ENCODE measurements at places on chromosomes 12 and 14.

DNA sequence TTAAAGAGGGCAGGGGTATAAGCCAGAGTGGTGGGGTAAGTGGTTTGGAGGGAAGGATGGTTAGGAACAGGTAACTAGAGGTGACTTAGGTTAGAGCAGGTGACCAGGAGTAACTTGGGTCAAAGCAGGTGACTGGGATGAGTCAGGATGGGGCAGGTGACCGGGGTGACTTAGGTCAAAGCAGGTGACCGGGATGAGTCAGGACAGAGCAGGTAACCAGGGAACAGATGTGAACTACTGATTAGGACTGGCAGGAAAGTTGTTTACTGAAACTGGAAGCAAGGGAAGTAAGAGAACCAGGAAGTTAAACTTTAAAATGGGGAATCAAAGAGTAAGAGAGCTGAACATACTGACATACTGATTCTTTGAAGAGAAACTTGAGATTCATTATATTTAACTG, 57.4 kb downstream of the FSCB start:
- DNase-seq, result no peak

- DNase-seq, result no peak
Measured at GRCh38 chr14:94293578-94293924, 483 bp upstream of the SERPINA10 start.

GRCh38 chr12:52155048-52155868, 36.6 kb downstream of the KRT80 start:
- DNase-seq, result no peak

DNA sequence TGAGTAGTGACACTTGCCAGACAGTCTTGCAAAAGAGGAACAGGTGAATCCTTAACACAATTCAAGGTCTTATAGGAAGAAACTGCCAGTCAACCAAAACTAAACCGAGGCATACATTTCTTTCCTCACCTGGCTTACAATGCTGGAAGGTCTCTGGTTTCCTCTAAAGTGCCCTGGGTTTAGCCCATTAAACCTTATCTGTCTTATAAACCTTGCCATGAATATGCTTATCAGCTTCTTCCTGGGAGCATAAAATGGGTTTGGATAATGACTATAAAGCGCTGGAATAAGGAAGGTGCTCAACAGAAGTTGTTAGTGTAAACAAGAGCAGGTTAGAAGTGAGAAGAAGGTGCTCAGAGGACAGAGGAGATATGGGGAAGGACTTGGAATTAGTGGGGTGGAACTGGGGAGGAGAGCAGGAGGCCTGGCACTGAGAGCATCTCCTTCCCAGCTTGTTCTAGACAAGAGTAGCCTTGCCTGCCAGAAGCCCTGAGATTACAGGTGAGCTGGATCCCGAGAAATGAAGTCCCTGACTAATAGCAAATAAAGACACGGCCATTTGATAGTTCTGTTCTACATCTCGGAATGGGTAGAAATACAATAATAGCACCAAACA, 14.1 kb upstream of the GPRC5A start:
- DNase-seq, result no peak

- no peak for DNase-seq
Measured at GRCh38 chr14:57533214-57533613, 39.6 kb upstream of the CCDC198 start.

DNA sequence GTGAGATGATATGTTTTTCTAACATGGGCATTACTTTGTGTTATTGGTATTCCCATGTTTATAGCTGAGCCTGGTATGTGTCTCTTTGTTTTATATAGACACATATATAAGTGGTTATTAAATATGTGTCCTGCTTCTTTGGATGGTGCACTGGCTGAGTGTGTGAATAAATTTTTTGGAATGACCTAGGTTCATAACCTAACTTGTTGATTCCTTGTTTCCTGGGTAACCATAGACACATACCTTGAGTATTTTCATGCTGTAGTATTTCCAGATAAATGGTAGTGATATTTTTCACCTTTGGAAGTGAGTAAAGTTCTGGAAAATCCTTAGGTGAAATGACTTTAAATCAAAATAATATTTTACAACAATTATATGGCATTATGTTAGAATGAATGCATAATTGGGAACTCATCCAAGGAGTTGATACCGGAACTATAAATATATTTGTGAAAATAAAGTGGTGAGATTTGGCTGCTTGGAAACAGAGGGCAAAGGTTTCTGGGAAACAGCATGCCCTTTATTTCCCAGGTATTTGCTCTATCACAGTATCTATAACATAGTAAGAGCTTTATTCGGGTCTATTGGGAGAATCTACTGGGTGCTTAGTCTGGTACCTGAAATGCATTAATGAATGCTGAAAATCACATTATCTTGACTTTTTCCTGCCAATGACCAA, 64.3 kb upstream of the REP15 start:
- DNase-seq, result no peak

- no peak for DNase-seq
Measured at GRCh38 chr14:21575661-21576060, 4.2 kb downstream of the OR10G3 start.

GRCh38 chr14:69674546-69675244, 63.3 kb downstream of the SUSD6 start:
- DNase-seq, result no peak

GRCh38 chr14:37972941-37973887, 234.5 kb upstream of the SSTR1 start:
- peak; percentile 13 for DNase-seq

DNA sequence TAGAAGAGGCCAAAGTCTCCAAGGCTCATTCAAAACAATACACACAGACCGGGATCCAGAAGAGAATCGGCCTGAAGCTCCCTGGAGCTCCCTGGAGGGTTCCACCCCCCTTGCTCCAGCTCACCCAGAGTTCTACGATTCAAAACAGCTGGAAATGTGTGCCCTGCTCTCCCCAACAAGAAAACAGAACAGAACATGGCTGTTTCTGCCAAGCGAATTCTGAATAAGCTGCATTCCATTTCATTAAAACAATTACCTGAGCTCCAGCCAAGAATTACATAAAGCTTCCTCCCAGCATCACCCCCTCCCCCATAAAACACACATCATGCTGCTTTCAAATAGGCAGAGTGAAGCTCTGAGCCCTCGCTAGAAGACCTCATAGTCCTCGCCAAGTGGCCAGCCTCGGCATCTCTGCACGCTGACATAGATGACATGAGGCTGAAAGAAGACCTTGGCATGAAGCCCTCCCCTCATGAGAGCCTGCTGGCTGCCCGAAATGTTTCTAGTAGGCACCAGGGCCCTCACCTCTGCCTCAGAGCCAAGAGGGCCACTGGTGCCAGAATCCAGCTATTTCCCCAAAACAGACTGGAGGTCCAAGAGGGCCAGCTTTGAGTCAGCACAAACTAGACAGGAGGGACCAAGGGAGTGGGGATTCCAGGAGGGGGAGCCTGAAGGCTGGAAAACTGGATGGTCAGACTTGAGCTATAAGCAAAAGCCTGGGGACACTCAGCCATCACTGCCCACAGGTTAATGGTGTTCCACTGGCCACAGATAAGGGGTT, 8.3 kb downstream of the PXN start:
- DNase-seq, result no peak

- DNase-seq, result no peak
Measured at GRCh38 chr14:57013987-57014386, 203.7 kb upstream of the OTX2 start.

GRCh38 chr12:65334521-65334920, 56.0 kb downstream of the MSRB3 start:
- no peak for DNase-seq

GRCh38 chr12:89263900-89264299, 88.4 kb downstream of the DUSP6 start:
- no peak for DNase-seq

DNA sequence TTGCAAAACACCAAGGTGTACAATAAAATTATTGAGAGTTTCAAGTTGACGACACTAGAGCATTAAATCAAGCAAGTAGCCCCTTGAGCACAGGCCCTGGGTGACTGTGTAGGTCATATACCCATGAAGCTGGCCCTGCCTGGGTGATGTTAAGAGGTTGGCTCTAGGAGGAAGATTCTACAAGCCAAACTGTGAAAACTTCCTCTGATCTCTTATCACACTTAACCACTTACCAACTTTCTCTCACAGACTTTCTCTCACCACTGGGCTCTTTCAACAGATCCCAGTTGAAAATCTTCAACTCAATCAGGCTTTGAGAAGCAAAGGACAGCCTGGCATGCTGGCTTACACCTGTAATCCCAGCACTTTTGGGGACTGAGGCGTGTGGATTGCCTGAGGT, 186.9 kb upstream of the BTG1 start:
- no peak for DNase-seq

DNA sequence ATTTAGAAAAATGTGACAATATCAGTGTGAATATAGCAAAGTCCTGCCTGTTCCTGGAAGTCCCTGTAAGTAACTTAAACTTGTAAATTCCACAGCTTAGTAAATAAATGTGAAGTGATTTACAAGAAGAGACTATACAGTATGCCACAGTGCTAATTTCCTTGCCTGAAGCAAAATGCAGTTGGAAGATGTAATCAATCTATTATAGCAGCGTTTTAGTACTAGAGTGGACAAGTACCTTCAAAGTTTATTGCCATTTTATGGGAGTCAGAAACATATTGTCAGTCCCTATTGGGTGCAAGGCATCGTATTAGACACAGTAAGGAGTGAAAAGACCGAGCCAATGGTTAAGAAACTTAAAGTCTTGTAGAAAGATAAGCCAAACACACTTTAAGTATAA, 94.1 kb downstream of the TRHDE start:
- DNase-seq, result no peak

- no peak for DNase-seq
Measured at GRCh38 chr12:132147423-132148367, 3.4 kb downstream of the NOC4L start.

DNA sequence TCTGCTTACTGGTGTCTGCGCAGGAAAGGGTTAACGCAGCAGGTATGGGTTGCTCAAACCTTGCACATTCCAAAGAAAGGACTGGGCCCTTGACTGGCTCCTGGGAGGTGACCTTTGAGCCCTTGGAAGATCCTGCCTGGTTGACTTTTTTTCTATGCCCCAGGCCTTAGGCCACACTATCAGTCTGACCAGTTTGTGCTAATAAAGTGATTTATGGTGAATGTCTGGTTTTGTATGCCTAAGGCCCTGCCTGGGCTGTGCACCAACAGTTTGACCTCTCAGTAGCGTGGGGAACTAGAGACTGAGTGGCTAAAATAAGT, 61.4 kb upstream of the SCN8A start:
- no peak for DNase-seq

- DNase-seq, result no peak
Measured at GRCh38 chr14:73231981-73232851, 5.1 kb upstream of the PAPLN start.

- no peak for DNase-seq
Measured at GRCh38 chr14:48614003-48614402, 938.6 kb upstream of the MDGA2 start.

GRCh38 chr12:570921-571794, 92.1 kb downstream of the NINJ2 start:
- DNase-seq, result no peak

GRCh38 chr12:66699738-66700482, 21.0 kb upstream of the GRIP1 start:
- DNase-seq, result no peak

DNA sequence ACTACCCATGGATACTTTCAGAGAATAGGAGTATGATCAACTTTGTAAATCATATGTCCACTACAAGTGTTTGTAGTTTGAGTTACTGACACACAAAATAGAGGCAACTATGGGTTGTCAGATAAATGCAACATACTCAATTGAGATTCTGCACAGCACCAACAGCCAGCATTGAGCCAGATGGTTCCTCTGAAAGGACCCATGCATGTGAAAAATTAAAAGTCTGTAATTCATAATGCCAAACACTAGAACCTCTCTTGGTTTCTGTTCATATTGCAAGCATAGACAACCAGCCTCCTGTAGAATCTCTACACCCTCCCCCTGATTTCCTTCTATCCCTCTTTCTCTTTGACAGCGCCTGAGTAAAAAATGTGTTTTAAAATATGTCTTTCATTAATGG, 831.0 kb downstream of the C12orf50 start:
- no peak for DNase-seq

DNA sequence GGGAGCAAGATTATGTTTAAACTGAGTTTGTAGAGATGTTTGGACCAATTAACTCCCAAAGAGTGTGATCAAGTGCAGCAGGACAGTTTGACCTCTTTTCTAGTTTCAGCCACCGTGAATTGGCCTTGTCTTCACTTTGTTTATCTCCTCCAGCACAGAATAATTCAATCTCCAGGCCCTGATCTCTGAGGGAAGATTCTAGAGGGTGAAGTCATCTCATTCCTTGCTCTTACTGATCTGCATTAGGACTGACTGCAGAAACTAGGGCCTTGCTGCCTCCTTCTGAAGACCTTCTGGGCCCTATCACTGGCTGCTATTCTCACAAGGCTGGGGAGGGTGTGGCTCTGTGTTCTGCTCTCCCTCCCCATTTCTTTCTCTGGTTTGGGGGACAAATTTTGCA, 29.4 kb downstream of the C12orf75 start:
- no peak for DNase-seq

GRCh38 chr12:48767047-48767446, 21.8 kb downstream of the ADCY6 start:
- no peak for DNase-seq

DNA sequence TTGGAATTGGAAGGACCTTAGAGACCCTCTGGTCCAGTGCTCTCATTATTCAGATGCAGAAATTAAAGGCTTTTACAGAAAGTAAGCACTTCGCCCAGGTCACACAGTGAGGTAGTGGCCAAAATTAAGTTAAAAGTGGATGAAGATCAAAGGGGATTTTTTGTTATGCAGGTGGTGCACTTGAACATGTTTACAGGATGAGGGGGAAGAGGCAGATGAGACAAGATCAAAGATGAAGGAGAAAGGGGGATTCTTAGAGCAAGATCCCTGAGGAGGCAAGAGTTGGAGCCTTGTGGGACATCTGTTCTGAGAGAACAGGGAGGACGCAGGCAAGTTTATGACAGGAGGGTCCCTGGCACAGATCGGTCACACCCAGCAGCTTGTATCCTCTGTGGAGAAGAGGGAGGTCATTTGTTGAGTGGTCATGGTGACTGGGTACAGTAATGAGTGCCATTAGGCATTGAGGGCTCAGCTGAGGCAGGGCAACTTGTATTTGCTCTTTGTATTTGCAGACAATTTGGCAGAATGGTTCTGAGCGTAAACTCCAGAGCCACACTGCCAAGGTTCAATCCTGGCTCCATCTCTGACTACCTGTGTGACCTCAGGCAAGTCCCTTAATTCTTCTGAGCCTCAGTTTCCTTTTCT, 84.0 kb downstream of the BORCS5 start:
- DNase-seq, result no peak

DNA sequence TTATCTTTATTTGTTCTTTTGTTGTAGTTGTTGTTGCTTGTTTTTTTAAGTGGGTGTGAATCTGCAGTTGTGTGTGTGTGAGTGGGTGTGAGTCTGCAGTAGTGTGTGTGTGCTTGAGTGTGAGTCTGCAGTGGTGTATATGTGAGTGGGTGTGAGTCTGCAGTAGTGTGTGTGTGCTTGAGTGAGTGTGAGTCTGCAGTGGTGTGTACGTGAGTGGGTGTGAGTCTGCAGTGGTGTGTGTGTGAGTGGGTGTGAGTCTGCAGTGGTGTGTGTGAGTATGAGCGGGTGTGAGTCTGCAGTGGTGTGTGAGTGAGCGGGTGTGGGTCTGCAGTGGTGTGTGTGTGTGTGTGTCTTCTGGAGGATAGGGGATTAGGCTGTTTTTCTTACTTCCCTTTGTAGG, 1186.8 kb upstream of the SEL1L start:
- DNase-seq, result no peak
